ENCODE measurements at places on chromosomes 16 and 17.
A peak's percentile ranks its signal among the peaks of the same experiment; 100 is the strongest.

DNA sequence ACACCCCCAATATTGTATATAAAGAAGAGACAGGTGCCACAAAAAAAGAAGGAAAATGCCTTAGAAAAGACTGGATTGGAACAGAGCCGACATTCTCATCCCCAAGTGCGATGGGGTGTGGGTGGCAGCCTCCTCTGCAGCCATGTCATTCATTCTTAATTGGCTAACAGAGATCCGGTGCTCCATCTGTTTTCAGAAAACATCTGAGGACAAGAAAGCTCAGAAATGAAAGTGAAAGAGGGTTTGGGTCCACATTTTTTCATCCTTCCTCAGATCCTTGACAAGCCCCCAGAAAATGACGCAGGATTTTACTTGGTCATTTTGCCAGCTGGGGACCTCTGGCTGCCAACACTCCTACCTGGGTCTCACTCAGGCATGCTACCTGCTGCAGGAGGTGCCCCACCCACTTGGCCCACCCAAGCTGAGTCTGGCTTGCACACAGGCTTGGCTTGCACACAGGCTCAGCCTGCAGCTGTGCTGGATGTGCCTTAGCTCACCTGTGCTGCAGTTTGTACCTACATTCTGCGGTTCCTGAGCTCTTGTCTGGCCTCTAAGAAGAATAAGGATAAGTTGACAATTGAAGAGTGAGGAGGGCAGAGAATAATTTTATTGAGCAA is 21.9 kb downstream of the KIF2B start:
- no peak for DNase-seq

DNA sequence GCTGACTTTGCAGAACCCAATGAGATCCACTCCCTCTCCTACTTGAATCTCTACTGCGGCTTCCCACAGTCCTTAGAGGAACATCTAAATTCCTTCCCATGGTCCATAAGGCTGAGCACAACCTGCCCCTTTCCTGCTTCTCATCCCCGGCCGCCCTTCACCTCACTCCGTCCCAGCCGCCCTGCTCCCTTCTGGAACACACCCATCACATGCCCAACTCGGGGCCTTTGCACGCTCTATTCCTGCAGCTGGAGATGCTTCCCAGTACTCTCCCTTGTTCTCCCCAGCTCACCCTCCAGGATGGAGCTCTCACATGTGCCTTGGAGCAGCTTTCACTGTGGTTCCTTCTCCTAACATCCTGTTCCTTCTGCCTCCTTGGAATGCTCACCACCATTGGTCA is 23.6 kb downstream of the NKD1 start:
- DNase-seq = no peak

GRCh38 chr17:17711641-17712162 is 30.4 kb downstream of the RAI1 start:
- no peak for DNase-seq

DNA sequence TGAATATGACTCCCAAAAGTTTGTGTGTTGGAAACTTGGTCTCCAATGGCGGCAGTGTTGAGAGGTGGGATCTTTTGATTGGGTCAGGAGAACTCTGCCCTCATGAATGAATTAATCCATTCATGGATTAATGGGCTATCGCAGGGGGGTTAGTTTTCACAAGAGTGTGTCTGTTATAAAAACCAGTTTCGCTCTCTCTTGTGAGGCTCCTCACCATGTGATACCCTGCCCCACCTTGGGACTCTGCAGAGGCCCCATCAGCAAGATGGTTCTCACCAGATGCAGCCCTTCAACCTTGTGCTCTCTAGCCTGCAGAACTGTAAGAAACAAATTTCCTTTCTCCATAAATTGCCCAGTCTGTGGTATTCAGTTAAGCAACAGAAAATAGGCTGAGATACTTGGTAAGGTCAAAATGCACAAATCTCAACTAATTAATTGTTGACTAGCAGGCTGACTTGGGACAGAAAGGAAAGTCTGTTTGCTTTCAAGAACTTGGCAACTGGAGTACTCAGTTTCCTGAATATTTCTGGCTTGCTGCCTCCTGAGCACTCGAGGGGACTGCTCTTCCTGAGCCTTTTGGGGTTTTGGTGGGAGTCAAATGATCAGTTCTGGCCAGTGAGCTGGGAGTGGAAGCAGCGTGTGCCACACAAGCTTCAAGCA is 13.8 kb upstream of the CCL17 start:
- DNase-seq = no peak

GRCh38 chr16:75402821-75403475 is 30.4 kb downstream of the CFDP1 start:
- DNase-seq = peak; percentile 4

- DNase-seq = no peak
Observed at GRCh38 chr17:71792966-71793365, 327.9 kb upstream of the SOX9 start.

GRCh38 chr17:5797447-5798050 is 213.2 kb upstream of the NLRP1 start:
- DNase-seq = no peak

DNA sequence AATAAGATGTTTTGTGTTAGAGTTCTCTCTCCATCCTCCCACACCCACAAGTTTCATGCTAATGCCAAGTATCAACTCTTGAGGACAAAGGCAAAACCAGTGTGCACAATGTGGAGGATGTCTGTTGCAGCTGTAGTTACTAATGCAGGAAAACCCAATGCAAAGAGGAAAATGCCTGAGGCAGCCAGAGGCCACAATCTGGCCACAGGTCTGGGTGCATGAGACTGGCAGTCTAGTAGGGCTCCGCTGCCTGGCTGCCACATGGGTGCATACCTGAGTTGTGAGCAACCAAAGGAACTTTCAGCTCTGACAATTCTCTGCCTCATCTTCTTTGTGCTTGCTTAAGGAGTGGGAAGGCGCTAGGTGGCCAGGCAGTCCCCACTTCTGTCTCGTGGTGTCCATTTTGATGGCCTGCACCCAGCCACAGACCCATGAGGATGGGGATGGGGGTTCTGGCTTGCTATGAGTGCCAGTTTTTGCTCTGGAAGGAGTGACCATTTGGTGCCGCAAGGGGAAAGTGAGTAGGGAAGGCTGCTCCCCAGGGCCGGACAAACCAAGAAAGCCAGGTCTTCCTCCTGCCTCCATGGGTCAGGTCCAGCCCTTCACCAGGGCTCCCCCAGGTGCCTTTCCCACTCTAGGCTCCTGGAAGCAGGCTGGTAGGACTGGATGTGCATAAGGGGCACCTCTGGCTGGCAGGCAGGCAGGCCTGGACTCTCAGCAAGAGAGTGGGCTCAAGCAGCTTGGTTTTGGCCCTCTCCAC is 4.2 kb upstream of the GFOD2 start:
- DNase-seq = no peak

- DNase-seq = no peak
Observed at GRCh38 chr16:50193594-50193993, 40.5 kb downstream of the TENT4B start.

DNA sequence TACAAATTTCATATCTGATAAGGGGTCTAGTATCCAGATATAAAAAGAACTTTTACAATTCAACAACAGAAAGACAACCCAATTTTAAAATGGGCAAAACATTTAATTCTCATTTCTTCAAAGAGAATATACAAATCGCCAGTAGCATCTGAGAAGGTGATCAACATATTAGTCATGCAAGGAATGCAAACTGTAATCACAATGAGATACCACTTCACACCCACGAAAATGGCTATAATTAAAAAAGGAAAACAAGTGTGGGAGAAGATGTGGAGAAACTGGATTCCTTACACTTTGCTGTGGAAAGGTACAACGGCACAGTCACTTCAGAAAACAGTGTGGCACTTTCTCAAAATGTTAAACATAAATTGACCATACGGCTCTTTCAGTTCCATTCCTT is 168.2 kb downstream of the VPS53 start:
- DNase-seq = no peak

GRCh38 chr17:8905331-8905730 is 37.9 kb upstream of the PIK3R6 start:
- DNase-seq = no peak

DNA sequence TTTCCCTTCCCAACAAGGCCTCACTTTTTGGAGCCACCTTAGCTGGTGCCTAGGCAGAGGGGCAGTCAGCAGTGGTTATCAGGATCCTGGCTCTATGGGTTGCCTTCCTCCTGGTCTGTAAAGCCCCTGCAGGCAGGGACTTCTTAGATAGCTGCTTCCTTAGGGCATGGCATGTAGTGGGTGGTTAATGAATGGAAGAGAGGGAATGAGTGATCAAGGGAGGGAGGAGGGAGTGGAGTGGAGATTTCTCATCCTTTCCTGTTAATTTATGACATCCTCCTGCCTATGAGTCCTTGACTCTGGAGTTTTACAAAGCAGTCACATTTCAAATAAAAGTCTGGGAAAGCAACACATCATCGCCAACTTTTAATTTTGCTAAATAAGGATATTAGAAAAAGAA is 40.7 kb downstream of the SNX20 start:
- no peak for DNase-seq

DNA sequence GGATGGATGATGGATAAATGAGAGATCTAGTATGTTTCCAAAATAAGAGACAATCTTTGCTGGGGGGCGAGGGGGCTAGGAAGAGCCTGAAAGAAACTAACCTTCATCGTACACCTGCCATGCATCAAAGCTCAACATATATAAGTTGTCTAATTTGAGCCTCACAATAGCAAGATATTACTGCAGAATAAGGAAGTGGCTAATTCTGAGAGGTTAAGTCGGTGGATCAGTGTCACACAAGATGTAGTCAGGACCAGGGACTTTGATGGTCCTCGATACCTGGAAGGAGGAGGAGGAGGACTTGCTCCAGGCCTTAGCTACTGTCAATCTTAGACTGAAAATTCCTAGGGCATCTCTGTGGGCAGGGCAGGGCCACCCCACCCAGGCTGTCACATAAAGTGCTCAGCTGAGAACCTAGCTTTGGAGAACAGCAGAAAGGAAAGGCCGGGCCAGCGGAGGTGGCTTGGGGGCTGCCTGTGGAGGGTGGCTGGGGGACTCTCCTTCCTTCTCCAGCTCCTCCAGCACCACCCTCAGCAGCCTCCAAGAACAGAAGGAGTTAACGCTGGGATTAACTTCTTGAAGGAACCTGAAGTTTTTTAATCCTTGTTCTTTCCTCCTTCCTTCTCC is 460 bp upstream of the SLC13A2 start:
- DNase-seq = no peak

- no peak for DNase-seq
Observed at GRCh38 chr17:78532922-78533640, 44.1 kb downstream of the DNAH17 start.

DNA sequence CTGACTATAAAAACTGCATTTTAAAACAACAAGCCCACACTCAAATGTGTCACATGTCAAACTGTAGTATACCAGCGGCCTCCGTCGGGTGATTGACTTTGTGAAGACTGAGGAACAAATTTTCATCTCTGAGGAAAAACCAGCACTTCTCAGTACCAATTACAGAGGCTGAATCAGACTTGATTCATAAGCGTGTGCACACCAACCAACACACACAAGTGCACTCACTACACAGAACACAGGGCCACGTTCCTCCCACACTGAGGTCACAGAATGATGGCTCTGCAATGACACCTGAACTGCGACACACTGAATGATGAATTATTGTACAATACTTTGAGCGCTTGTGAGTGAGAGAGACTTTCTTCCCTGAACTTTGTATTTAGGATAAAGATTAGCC is 29.6 kb downstream of the XPO6 start:
- no peak for DNase-seq

- no peak for DNase-seq
Observed at GRCh38 chr17:63436523-63437110, 9.5 kb downstream of the CYB561 start.

DNA sequence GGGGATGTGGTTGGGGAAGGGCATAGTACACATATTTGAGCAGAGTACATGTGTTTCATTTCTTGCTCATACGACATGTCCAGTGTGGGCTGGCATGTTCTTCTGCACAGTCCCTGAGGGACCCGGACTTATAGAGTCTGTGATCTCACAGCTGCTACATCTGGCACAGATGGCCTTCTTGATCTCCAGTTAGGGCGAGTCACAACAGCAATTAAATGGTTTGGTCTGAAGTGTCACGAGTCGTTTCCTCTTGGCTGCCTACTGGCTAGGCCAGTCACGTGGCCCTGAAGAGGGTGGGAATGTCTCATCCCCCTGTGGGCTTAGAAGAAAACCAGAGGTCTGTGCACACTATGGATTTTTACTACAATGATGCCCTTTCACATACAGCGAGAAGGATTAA is 443.6 kb downstream of the WWOX start:
- no peak for DNase-seq

DNA sequence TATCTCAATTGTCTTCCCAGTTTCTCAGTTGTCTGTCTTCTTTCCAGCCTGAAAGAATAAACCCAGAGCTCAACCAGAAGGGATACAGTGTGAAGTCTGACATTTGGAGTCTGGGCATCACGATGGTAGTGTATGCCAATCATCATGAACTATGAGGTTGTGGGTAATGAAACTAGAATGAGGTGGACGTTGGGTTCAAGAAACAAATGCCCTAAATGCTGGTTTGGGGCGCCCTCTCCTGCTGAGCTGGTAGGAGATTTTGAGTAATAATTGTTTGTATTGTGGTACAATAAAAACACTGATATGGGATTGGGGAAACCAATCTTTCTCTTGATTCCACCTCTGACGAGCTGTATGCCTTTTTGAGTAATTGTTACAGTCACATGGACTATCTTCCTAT is 110.4 kb downstream of the MAP2K6 start:
- DNase-seq = no peak

GRCh38 chr17:563616-564015 is 151.0 kb downstream of the VPS53 start:
- no peak for DNase-seq

GRCh38 chr17:71342737-71343136 is 778.1 kb upstream of the SOX9 start:
- no peak for DNase-seq

DNA sequence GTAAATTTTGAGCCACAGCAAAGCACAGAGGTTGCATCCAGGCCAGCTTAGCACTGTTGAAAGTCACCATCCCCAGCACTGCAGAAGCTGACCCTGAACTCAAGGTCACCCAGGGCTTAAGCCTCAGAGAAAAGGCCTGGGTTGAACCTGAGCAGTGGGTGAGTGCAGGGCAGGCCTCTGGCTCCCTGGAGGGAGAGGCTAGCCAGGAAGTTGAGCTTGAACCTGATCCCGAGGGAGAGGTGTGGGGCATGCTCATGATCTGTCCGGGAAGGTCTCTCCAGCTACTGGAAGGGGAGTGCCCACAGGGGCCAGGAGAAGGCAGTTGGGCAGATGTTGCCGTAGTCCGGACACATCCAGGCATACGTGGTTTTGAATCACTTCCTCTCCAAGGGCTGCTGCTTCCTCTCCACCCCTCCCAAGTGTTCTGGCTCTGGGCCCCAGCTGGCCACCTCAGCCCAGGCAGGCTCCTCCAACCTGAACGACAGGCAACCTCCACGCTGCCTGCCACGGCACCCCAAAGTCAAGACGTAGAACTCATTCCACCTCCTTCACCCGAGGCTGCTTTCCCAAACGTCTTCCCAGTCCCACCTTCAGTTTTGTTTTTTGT is 18.4 kb downstream of the CARHSP1 start:
- DNase-seq = no peak

DNA sequence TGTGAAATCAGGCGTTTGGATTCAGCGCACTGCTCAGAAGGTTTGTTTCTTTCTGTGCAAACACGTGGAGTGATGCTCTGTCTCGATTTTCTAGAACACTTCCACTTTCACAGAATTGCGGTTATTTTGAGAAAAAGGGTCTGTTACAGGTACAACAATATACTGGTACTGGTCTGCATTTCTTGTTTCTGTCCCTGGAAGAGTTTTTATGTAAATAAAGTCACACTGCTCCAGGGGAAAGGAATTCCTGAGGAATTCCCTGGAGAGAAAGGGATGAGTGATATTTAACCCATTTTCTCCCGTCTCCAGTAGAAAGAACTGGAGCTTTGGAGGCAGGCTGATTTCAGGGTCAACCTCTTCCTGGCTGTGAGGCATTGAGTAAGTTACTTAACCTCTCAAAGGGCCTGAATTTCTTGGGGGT is 16.2 kb upstream of the RMI2 start:
- DNase-seq = no peak

GRCh38 chr16:68992521-68992920 is 112.9 kb upstream of the HAS3 start:
- DNase-seq = no peak
